ENCODE measurements at places on chromosomes 6 and 20.
A peak's percentile ranks its signal among the peaks of the same experiment; 100 is the strongest.

GRCh38 chr6:79180052-79180451 lies 54.4 kb downstream of the HMGN3 start:
- DNase-seq = no peak

GRCh38 chr6:42627044-42627443 lies 63.2 kb downstream of the UBR2 start:
- DNase-seq = no peak

GRCh38 chr6:149403534-149403933 lies 3.5 kb downstream of the SUMO4 start:
- DNase-seq = no peak

GRCh38 chr6:14292119-14292518 lies 174.5 kb downstream of the CD83 start:
- DNase-seq = no peak

DNA sequence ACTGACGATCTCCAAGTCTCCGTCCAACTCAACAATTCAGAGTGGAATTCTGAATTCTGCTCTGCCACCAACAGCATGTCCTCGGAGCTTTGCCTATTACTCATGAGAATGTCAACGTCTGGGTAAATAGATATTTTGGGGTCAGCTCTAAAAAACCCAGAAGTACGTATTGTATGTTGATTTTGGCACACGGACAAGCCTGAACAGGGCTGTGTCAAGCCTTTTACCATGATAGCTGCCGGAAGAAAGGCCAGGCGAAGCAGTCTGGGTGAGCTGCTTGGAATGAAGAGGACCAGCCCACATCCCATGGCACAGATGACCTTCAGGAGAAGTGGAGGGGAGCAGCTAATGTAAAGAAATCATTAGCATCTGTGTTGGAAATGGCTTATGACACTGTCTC lies 88.0 kb upstream of the JAG1 start:
- DNase-seq = no peak

GRCh38 chr6:24340998-24341938 lies 16.6 kb downstream of the DCDC2 start:
- DNase-seq = no peak

- DNase-seq = no peak
Observed at GRCh38 chr6:63022631-63023030, 188.6 kb upstream of the FKBP1C start.

DNA sequence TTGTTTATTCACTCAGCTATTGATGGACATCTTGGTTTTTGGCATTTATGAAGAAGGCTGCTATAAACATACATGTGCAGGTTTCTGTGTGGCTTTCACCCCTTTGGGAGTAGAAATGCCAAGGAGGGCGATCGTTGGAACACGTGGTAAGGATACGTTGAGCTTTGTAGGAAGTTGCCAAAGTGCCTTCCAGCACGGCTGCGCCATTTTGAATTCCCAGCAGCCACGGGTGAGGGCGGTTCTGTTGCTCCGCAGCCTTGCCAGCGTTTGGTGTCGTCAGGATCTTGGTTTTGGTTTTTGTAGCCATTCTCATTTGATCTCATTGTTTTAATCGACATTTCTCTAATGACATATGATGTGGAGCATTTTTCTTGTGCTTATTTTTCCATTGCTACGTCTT lies 21.8 kb downstream of the NTSR1 start:
- no peak for DNase-seq

- no peak for DNase-seq
Observed at GRCh38 chr6:117733341-117733740, 58.1 kb downstream of the NUS1 start.

GRCh38 chr20:45752746-45753145 lies 30.6 kb downstream of the SPINT4 start:
- no peak for DNase-seq

DNA sequence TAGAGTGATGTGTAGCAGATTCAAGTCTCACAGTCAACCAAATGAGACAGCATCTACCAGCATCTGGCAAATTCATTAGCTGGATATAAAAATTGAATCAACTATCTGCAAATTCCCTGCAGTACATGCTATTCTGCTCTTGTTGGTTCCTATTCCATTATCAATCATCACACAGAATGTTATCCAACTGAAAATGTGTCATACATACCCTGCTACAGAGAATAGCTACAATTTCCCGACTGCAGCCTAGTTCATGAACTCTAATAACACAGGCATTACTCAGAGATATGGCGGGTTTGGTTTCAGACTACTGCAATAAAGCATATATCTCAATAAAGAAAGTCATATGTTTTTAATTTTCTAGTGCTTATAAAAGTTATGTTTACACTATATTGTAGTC lies 78.4 kb downstream of the AHI1 start:
- DNase-seq = no peak

DNA sequence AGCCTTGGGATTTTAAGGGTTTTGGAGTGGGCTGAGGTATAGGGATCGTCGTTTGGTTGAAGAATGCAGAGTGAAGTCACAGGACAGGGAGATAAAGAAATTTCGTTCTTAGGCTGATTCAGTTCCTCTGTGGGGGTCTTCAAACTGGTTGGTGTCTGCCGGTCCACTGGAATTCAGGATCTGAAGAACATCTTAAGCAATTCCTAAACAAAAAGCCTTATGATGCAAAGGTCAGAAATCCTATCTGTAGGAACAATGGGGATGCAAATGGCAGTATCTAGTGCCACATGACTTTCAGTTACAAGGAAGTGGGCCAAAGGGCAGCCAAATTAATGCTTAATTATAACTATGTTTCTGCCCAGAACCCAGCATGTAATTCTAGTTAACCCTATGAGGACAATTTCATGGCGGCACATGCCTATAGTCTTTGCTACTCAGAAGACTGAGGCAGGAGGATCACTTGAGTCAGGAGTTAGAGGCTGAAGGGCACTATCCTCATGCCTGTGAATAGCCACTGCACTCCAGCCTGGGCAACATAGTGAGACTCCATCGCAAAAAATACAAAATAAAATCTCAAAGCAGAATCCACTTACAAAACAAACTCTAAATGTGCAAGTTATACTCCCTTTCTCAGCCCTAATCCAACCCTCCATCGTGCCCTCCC lies 4.6 kb upstream of the SLC2A10 start:
- DNase-seq = no peak

- DNase-seq = peak; percentile 7
Observed at GRCh38 chr20:59063358-59064213, 21.0 kb upstream of the PRELID3B start.
